HFFc6 (cell line): ENCODE measurements at places on chromosomes 2 and 18.

- no peak for DNase-seq
These were observed 69.0 kb downstream of the GULP1 start for GRCh38 chr2:188360485-188361263.

DNA sequence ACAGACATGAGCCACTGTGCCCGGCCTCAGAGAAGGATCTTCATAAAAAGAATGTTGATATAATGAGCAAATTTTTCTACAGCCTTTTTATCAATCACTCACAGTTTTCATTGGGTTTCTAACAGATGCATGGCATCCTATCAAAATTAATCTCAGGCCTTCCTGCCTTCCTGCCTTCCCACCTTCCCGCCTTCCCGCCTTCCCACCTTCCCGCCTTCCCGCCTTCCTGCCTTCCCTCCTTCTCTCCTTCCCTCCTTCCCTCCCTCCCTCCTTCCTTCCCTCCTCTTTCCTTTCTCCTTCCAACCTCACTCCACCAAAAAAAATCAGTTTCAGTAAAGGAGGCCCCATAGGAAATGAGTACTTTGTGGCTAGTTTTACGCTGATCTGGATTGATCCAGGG is 48.4 kb downstream of the CARF start:
- DNase-seq, result no peak

- DNase-seq, result no peak
These were observed 35.4 kb downstream of the TOGARAM2 start for GRCh38 chr2:29016504-29016903.

GRCh38 chr2:204505488-204505887 is 39.8 kb upstream of the PARD3B start:
- no peak for DNase-seq

GRCh38 chr2:28606986-28607441 is 111.2 kb downstream of the PLB1 start:
- no peak for DNase-seq

DNA sequence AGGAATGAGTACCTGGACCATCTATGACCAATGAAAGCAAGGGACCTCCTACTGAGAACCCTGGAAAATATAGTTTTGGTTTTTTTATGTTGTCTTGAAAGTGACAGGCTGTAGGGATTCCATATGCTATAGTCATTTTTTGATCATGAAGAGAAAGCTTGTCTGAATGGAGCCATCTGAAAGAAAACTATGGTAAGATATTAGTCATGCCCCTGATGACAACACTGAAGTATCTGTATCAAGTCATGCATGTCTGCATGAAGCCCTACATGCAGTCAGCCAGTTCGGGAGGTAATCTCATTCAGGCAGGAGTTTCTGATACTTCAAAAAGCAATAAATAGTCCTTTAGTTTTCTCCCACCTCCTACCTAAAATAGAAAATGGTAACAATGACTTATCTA is 1042.0 kb downstream of the DPP10 start:
- DNase-seq, result no peak

- DNase-seq, result no peak
These were observed 24.9 kb downstream of the MYO7B start for GRCh38 chr2:127560201-127560930.

- DNase-seq, result no peak
These were observed 23.6 kb upstream of the PNO1 start for GRCh38 chr2:68134120-68134519.

DNA sequence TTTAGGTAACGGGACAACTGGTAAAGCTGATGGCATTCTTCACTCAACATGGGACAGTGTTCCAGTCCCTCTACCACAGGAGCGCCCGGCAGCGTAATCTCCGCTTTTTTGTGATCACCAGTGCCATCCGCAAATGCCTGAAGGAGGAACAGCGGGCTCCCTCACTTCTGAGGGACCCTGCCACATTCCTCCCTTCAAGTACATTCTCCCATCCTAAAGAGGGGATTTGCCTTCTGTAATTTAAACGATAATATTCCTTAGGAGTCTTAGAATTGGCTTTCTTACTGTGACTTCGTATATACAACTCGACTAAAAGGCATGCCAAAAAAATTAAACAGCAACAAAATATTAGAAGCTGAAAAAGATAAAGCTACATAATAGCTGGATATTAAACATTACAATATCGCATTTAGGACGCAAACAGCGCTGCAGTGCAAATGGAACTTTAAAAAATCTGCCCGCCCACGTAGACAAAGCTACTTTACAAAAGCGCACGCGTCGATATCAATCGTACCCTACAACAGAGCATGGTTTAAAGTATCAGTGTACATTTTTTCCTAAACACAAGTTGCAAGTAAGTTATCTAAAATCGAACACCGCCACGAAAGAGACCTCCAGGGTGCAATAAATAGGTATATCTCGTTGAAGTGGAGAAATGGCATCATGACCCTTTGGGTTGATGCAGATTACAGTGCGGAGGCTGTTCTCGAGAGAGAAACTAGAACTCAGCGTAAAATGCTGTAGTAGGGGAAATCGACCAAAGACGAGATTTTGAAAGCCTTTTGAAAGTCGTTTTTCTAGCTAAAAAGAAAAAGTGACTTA is 2.3 kb upstream of the VSNL1 start:
- no peak for DNase-seq

DNA sequence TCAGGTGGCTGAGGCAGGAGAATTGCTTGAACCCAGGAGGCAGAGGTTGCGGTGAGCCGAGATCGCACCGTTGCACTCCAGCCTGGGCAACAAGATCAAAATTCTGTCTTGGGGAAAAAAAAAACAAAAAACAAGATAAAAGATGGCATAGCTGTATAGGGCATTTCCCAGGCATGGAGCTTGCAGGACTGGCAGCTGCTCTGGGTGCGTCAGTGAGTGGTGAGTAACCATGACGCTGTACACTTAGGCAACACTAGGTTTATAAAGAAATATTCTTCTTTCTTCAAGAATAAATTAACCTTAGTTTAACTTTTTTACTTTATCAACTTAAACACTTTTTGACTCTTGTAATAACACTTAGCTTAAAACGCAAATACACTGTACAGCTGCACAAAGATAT is 15.4 kb downstream of the TGOLN2 start:
- DNase-seq, result peak; percentile 57

- peak; percentile 60 for DNase-seq
These were observed 112.6 kb upstream of the NT5C1B start for GRCh38 chr2:18701981-18702380.

GRCh38 chr2:127464470-127465257 is 46.4 kb downstream of the PROC start:
- DNase-seq, result no peak

- DNase-seq, result no peak
These were observed 94.9 kb downstream of the KCTD1 start for GRCh38 chr18:26453386-26453901.

DNA sequence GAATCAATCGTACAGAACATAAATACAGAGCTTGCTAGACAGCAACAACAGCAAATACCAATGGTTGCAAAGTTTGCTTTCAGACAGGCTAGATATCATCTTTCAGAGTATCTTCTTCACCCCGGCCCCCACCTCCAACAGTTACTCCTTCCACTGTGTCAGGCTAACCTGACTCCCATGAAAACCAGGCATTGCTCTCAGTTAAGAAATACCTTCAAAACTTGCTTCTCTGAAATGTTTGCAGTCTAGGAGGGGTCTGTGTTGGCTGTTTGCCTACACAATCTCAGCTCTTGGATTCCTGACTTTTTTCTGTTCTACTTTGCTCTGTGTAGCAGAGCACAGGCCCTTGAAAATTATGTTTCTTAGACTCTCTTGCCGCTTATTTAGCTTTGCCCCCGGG is 599.5 kb upstream of the SYT4 start:
- DNase-seq, result no peak

DNA sequence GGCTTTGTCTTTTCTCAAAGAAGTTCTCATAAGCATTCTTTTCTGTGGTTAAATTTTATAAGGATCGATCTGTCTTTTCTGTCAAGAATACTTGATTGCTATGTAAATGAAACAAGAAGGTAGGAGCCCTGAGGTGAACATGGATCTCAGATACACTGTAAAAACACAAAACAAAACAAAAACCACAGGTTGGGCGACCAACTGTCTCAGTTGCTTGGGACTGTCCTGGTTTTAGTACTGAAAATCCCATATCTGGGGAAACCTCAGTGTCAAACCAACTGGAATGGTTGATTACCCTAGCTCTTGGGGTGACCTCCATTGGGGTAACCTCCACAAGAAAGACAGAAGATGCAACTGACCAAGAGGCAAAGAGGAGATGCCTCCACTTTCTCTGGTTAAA is 55.8 kb upstream of the TMEM178A start:
- no peak for DNase-seq

DNA sequence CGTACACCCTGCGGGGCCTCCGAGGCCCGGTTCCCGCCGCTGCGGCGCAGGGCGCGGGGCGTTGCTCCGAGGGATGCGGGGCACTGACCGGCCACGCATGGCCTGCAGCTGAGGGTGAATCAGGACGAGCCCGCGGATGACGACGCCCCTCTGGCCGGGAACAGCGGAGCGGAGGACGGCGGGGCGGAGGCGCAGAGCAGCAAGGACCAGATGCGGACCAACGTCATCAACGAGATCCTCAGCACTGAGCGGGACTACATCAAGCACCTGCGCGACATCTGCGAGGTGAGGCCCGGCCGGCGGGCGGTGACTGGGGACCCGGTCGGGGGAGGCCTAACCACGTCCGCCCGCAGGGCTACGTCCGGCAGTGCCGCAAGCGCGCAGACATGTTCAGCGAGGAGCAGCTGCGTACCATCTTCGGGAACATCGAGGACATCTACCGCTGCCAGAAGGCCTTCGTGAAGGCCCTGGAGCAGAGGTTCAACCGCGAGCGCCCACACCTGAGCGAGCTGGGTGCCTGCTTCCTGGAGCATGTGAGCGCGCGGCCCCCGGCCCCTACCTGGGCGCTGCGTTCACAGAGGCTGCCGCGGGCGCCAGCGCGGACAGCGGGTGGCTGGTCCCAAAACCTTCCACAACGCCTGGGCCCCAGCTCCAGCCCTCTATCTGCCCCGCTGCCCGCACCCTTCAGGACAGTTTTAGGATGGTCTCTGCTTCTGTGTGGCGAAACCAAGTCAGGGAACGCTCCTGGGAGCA is 53.2 kb downstream of the FAM168B start:
- DNase-seq, result no peak

DNA sequence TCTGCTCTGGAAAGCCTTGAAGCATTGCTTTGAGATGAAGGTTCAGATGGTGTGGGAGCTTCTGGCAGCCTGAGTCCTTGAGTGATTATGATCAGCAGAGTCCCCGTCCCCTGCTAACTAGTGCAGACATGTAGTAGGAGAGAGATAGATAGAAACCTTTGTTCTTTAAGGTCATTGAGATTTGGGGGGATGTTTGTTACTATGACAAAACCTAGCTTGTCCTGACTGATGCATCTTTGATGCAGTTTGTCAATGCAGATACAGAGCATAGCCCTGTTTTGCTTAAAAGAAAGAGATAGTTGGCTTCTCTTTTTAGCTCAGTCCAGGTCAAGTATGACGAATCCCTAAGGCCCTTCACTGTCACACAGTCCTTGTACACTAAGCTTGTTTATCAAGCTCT is 274.6 kb upstream of the DPP10 start:
- DNase-seq, result no peak

- no peak for DNase-seq
These were observed 99.8 kb upstream of the FSIP2 start for GRCh38 chr2:185638771-185639170.

GRCh38 chr18:74806073-74806472 is 208.4 kb downstream of the ZNF407 start:
- DNase-seq, result no peak

DNA sequence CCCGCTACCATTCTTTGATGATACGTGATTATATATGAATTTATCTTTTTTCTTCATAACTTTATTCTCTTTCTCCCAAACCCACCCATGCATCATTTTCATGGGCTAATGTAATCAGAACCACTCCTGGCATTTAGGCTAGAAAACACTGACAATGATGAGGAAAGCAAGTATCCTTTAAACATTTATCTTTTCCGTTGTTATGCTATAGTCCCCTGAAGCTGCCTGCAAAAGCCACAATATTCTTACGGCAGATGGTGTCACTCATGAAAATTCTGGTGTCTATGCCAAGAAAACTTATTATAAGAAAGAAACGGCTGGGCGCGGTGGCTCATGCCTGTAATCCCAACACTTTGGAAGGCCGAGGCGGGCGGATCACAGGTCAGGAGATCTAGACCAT is 221.8 kb upstream of the CTAGE1 start:
- no peak for DNase-seq

DNA sequence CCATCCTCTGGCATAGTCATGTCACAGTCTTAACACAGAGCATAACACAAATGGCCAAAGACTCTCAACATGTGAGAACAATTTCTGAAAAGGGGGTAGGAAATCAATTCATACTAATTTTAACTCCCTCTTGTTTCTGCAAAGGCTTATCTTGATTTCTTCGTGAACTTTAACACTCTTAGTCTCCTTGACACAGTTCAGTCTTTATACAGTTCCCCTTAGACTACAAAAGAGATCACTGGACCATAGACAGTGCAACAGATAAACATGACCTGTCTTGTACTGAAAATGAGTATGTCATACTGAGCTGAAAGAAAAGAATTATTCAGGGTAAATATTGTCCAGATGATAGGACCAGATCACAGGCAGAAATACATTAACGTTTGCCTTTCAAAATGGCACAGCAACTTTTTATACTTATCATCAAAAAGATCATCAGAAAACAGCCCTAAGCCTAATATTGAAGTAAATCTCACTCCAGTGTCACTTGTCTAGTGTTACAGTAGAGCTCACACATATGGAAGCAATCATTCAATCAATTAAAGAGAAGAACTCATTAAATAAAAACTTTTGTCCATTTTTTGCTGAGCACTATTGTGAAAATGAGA is 56.4 kb upstream of the VRK2 start:
- no peak for DNase-seq

GRCh38 chr18:80247393-80247841 is at the start of gene PARD6G:
Gene PARD6G, minus strand, starts transcription at chr18:80247514. Its CDS starts 166 bp downstream, at chr18:80247348.
- peak; percentile 52 for DNase-seq

- no peak for DNase-seq
These were observed 220.5 kb upstream of the RAB6C start for GRCh38 chr2:129758784-129759471.

GRCh38 chr2:96163768-96164429 is 18.7 kb upstream of the DUSP2 start:
- no peak for DNase-seq

GRCh38 chr18:49728542-49728941 is 84.8 kb downstream of the ACAA2 start:
- peak; percentile 32 for DNase-seq
